ENCODE measurements at places on chromosomes 16 and 17.

DNA sequence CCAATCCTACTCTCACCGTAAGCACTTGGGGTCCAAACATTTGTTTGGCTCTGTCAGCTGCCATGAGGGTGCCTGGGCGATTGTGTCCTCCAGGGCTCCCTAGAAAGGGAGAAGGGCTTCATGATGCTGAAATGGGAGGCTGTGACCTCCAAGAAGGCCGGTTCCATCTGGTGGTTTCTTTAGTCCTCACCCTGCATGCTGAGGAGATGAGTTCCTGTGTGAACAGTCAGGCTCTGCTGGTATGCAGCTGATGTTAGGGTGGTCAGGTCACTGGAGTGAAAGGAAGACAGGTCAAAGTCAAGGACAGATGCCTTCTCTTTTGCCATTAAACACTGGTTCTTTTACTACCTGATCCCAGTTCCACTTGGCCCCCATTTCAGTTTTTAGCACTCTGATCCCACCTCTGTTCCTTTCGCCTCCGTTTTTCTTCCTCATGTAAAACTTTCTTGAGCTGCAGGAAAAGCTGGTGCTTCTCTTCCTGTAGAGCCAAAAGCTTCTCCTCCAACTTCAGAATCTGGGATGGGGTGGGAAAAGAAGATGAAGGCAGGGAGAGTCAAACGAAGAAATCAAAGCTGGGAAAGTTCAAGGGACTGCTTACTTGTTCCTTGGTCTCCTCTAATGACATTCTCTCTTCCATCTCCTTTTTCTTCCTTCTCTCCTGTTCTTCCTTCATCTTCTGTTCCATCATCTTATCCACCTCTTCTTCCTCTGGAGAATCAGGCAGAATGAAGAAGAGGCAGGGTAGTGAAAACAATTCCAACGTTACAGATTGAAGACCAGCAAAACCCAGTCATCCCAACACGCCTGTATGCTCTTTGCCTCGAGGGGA lies 1.1 kb downstream of the GPS2 start:
- DNase-seq: no peak

- DNase-seq: no peak
Observed at GRCh38 chr16:75092777-75093176, 23.8 kb downstream of the LDHD start.

DNA sequence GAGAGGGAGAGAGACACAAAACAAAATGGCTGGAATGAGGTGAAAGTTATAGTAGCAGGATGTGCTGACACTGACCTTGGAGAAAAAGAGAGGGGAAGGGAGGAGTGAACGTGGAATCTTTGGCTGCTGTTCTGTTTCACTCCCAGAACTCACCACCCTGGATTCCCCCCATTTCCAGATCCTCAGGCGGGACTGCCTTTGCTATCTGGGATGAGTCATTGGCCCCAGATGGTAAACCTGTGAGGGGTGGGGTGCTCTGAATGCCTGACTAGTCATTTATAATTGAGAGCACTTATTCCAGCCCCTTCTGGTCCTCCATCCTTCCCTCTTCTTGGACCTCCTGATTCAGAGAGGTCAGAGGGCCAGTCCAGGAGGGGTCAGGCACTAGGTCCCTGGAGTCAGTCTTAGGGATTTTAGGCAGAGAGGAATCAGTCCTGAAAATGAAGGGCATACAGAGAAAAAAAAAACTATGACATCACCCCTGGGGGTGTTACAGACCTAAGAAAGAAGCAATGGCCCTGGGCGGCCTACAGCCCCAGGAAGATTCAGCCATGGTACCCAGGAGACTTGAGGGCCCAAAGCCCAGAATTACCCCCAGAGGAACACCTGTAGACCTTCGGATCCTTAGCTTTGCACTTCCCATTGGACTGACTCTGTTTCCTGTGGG lies 2.2 kb upstream of the ZG16 start:
- DNase-seq: no peak

DNA sequence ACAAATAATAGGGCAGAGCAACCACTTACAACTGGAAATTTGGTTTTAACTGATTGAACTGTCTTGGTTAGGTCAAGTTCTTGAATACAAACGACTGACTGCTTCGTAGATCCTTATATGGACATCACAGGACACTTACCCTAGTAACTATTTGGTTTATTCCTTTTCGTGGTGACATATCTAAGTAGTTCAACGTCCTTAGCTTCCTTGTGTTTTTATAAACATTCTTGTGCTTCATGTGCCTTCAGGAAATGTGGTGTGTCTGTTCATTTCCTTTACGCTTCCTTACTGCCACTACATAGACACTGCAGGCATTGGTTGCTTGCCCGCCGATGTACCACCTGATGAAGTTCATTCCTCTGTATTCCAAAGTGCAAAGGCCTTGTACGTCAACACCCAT lies 59.3 kb downstream of the USP10 start:
- no peak for DNase-seq

- DNase-seq: no peak
Observed at GRCh38 chr16:57048095-57048494, 44.3 kb upstream of the CPNE2 start.

- no peak for DNase-seq
Observed at GRCh38 chr16:57704905-57705852, 10.6 kb downstream of the DRC7 start.

DNA sequence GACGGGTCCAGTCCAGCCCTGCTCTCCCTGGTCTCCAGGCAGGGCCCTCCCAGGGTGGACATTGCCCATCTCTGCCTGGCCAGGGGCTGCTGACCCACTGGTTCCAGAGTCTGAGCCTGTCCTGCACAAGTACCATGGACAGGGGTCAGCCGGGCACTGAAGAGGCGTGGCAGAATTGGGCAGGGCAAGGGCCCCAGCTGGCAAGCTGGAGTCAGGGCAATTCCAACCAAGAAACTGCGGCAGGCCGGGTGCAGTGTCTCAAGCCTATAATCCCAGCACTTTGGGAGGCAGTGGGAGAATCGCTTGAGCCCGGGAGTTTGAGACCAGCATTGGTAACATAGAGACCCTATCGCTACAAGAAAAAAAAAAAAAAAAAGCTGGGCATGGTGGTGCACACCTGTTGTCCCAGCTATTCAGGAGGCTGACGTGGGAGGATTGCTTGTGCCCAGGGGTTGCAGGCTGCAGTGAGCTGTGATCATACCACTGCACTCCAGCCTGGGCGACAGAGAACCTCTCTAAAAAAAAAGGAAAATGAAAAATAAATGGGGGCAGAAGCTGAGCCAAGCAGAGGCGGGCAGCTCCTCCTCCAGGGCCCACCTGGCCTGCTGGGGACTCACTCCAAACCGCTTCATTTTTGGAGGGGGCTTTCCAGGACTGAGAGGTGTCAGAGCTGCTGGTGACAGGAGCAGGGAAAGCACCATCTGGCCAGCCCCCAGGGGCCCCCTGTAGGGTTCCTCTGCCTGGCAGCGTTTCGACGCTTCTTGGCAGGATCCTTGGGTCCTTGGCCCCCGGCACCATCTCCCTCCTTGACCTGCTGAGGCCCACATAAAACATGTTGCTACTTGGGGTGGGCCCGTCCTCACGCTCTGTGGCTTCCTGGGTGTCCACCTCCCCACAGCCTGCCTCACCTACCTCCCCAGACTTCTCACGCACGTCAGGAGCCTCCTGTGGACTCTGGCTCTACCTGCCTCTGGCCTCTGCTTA lies 2.9 kb upstream of the MAFG start:
- no peak for DNase-seq

DNA sequence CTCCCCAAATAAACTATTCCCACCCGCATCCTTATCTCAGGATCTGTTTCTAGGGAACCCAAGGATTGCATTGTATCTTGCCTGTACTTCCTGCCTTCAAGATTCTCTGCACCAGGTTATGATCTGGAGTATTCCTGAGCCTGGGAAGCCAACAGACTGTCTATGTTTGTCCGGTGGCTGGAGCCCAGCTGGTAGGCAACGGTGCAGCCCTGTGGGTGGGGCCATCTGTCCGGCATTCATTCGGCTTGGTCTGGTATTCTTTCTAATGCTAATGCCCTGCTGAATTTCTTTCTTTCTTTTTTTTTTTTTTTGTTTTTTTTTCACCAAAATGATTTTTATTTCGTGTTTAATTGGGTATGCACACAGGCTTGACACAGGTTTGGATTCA lies 20.7 kb upstream of the TVP23A start:
- no peak for DNase-seq

DNA sequence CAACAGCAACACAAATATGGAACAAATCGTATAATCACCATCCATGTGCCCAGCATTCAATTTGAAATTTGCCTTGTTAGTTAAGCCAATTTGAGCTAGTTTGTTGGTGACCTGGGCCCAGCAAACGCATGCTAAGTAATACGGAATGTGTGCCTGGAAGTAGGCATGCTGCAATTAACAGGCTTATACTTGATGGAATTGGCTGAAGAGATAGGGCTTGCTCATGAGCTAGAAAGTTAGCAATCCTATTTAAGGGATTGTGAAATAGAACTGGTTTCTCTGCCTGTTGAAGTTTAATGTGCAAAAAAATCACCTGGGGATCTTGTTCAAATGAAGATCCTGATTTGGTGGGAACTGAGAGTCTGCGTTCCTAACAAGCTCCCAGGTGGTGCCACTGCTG lies 8.5 kb upstream of the LPO start:
- DNase-seq: no peak

- no peak for DNase-seq
Observed at GRCh38 chr16:64356267-64356666, 765.6 kb downstream of the CDH11 start.

DNA sequence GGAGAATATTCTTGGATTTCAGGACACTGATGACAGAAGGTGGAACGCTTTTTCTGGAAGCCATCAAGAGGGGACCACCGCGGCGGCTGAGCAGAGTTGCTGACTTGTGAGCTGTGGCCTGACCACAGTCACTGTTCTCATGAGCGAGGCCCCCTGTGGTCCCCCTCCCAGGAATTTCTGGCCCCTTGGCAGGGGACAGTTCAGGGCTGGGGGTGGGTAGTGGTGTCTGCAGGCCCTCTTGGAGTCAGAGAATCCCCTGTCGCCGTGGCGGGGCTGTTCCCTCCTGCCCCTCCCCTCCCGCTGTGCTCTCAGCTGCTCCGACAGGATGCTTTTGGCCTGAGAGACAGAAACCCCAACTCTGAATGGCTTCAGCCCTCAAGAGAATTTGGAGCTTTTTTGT lies 292.0 kb downstream of the SEC14L1 start:
- DNase-seq: no peak

GRCh38 chr16:9978160-9978725 lies 204.0 kb downstream of the GRIN2A start:
- no peak for DNase-seq

DNA sequence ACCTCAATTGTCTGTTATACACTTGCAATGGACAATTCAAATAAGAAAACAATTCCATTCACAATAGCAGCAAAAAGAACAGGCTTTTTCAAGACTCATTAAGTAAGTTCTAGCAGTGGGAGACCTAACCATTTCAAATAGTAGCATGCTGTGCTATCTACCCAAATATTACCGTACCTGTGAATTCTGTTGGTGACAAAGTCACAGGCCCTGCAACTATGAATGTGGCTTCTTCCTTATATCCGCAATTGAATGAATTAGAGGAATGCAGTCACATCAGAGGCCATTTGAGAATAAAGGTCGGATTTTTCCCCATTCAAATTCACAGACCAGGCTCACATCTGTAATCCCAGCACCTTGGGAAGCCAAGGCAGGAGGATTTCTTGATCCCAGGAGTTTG lies 800 bp upstream of the NME4 start:
- no peak for DNase-seq

GRCh38 chr17:67054011-67054591 lies 9.7 kb downstream of the CACNG1 start:
- no peak for DNase-seq

GRCh38 chr16:11629071-11630030 lies 38.9 kb upstream of the SNN start:
- DNase-seq: no peak

DNA sequence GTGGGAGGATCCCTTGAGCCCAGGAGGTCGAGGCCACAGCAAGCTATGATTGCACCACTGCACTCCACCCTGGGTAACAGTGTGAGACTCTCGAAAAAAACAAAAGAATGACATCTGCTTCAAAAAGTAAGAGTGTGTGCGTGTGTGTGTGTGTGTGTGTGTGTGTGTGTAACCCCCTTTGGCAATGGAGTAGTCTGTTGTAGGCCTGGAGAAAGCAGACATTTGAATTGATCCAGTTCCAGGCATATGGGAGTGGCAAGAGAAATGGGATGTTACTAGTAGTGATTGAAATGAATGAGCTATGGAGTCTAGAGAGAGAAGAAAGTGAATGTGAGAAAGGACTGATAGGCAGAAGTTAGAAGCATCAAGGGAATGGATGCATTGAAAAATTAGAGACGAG lies 9.9 kb downstream of the CASC3 start:
- no peak for DNase-seq

GRCh38 chr17:50117202-50118051 lies 12.5 kb downstream of the SAMD14 start:
- DNase-seq: no peak

DNA sequence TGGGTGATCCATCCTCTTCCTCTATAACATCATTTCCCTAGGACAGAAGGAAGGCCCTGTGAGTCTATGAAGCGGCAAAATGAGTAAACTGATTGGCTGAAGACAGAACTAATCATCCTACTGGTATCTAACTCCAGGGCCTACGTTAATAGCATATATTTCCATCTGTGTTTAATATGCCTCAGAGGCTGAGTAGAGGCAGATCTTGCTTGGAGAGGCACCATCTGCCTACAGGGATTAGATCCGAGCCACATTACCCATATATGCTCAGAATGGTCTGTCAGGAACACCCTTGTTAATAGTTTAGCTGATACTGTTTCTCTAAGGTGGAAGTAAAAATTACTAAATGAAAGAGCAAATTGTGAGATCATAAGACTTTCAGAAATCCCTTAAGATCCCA lies 13.2 kb upstream of the FOXJ1 start:
- DNase-seq: no peak

DNA sequence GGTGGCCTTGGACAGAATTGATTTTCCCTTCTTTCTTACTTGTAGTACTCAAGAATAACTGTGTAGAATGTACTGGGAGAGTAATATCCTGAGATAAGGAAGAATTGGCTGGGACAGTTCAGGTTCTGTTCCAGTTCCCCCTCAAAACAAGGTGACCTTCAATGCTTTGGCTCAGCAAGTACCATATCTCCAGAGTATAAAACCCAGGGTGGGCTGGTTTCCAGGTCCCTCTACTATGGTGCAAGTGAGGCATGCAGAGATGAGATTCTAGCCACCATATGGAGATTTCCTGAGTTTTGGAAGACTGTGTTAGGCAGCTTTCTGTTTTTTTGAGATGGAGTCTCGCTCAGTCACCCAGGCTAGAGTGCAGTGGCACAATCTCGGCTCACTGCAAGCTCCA lies 18.1 kb upstream of the DLX3 start:
- DNase-seq: no peak

- DNase-seq: no peak
Observed at GRCh38 chr17:51853857-51854256, 304.7 kb downstream of the CA10 start.
